ENCODE measurements at places on chromosomes 13 and 19. TPM values are rescaled to one million over a fixed set of nuclear protein-coding genes. Genes with fewer than 3 reads are reported as not detected.

GRCh38 chr19:10189616-10190015 is 5.1 kb downstream of the DNMT1 start:
- H3K4me1 ChIP-seq, result peaks cover 14% of the 10 kb centered on the region
- no peaks in the 10 kb centered on the region for H3K36me3 ChIP-seq

GRCh38 chr13:112985803-112986408 is 16.9 kb downstream of the MCF2L start:
- no peak overlapping the region for H3K27ac ChIP-seq
- DNase-seq, result no peak
- no peak overlapping the region for H3K4me3 ChIP-seq
- H3K36me3 ChIP-seq, result no peaks in the 10 kb centered on the region
- no peaks in the 10 kb centered on the region for H3K27me3 ChIP-seq

DNA sequence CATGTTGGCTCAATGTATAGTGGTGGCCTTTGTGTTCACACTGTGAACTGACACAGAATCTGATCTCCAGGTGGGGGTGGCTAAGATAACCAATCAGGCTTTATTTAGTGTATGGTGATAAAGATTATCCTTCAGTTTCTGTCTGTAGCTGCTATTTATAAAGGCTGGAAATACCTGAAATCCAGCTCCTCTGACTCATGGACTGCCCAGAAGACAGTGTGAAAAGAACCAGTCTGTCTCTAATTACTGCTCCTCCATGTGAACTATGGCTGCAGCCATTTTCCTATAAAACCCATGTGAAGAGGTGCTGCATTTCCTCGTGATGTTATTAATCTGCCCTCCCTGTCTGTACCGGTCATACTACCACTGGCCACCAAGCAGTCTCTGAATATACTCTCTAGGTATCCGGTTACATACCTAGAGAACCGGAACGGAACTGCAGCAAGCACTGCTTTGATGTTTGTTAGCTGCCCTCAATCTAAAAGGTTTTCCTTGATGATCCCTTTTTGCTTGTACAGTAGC is 238.0 kb downstream of the LHFPL6 start:
- H3K27ac ChIP-seq, result no peak overlapping the region
- H3K4me1 ChIP-seq, result no peaks in the 10 kb centered on the region
- no peak overlapping the region for H3K4me3 ChIP-seq
- no peak for DNase-seq

- H3K4me1 ChIP-seq, result peaks cover 43% of the 10 kb centered on the region
- no peak overlapping the region for H3K4me3 ChIP-seq
- DNase-seq, result no peak
- no peaks in the 10 kb centered on the region for H3K27me3 ChIP-seq
These were observed 4.6 kb downstream of the STK11 start for GRCh38 chr19:1210227-1210538.

DNA sequence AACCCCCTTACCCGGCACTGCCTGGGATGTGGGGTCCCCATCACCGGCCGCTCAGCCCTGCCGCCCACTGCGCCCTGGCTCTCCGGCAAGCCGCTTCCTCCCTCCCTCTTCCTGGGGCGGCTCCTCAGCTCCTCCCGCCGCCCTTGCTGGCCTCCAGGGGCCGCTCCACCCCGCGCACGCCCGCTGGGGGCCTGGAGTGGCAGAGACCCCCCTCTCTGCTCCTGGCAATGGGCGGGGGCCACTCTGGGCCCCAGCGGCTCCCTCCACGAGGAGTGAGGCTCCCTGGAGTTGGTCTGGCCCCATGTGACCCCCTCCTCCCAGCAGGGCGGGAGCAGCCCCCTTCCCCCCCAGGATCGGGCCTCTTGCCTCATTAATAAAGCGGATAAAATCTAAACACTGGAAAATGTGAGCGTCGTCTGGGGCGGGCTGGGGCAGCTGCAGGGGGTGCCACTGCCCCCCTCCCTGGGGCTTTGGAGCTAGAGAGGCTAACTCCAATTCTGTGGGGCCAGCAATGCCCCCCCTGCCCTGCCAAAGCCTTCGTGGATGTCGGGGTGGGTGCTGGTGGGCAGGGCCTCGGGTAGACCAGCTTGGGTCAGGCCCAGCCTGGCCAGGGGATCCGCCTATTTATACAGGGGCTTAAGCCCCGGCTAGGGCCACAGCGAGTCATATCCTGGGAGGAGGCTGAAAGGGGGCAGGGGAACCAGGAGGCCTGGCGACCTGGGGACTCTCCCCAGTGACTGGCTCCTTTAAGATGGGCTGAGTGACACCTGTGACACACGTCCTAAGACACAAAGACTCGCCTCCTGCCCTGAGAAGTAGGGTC is at the start of gene PTGER1:
Gene PTGER1 (minus strand): TSS at position 104 of the 823 bp plus-strand sequence. CDS start 1,034 bp downstream, outside the sequence.
- no peak within 1 kb of the TSS for H3K4me3 ChIP-seq
- H3K27me3 ChIP-seq, result peaks cover 25% of the 10 kb centered on the region
- H3K27ac ChIP-seq, result no peak within 1 kb of the TSS
- DNase-seq, result peak; percentile 33
- no peaks in the 10 kb centered on the region for H3K36me3 ChIP-seq

- peaks cover 26% of the 10 kb centered on the region for H3K4me1 ChIP-seq
- no peaks in the 10 kb centered on the region for H3K27me3 ChIP-seq
- H3K27ac ChIP-seq, result peak overlapping the region; percentile 59
- DNase-seq, result peak; percentile 62
- peaks cover 78% of the 10 kb centered on the region for H3K36me3 ChIP-seq
- peak overlapping the region; percentile 53 for H3K4me3 ChIP-seq
These were observed 16.7 kb upstream of the COLGALT1 start for GRCh38 chr19:17538684-17539237.

GRCh38 chr19:10290357-10290875 is 664 bp downstream of the ICAM5 start:
- peak; percentile 60 for DNase-seq
- no peak overlapping the region for H3K27ac ChIP-seq
- H3K4me1 ChIP-seq, result peaks cover 92% of the 10 kb centered on the region
- peaks cover 1% of the 10 kb centered on the region for H3K36me3 ChIP-seq
- H3K27me3 ChIP-seq, result peaks cover 86% of the 10 kb centered on the region
- H3K4me3 ChIP-seq, result peak overlapping the region; percentile 38

DNA sequence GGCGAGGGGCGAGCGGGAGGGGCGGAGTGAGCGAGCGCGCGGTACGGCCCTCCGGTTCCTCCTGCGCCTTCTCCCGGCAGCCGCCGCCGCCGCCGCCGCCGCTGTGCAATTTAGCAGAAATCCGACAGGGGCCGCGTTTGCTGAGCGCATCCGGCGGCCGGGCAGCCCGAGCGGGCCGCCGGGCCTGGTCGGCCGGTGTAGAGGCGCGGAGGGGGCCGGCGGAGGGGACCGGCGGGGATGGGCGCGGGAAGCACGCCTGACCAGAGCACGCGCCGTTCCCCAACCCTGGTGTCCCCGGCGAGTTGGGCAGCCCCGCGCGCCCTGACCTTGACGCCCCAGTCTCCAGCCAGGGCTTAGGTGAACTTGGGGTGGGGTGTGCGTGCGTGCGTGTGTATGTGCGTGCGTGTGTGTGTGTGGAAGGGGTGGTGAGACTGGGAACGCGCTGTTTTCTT is 144.5 kb upstream of the ZNF536 start:
- H3K27ac ChIP-seq, result no peak overlapping the region
- DNase-seq, result peak; percentile 54
- H3K4me3 ChIP-seq, result no peak overlapping the region
- no peaks in the 10 kb centered on the region for H3K27me3 ChIP-seq
- no peaks in the 10 kb centered on the region for H3K36me3 ChIP-seq

DNA sequence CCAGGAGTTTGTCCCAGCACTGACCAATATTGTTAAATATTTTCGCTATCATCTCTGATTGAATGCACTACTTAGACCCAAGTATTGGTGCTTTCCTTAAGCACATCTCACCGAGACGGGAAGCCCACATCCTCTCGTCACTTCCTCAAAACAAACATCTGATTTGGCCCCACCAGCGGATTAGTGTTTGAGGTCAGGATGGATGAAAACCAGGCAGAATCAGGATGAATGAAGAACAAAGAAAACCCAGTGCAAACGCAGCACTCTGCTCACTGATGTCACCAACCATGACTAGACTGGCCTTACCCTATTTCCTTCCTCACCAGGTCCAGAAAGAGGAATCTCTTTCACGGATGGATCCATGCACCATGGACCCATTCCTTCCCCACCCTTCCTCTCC is 6.0 kb downstream of the PLAUR start:
- DNase-seq, result peak; percentile 59
- H3K27me3 ChIP-seq, result no peaks in the 10 kb centered on the region
- no peak overlapping the region for H3K4me3 ChIP-seq
- H3K4me1 ChIP-seq, result peaks cover 22% of the 10 kb centered on the region
- H3K36me3 ChIP-seq, result no peaks in the 10 kb centered on the region
- H3K27ac ChIP-seq, result no peak overlapping the region

GRCh38 chr19:41541990-41542584 is 33.9 kb upstream of the CEACAM21 start:
- no peak overlapping the region for H3K27ac ChIP-seq
- no peak overlapping the region for H3K4me3 ChIP-seq
- peaks cover 43% of the 10 kb centered on the region for H3K4me1 ChIP-seq
- DNase-seq, result peak; percentile 84
- H3K27me3 ChIP-seq, result no peaks in the 10 kb centered on the region

DNA sequence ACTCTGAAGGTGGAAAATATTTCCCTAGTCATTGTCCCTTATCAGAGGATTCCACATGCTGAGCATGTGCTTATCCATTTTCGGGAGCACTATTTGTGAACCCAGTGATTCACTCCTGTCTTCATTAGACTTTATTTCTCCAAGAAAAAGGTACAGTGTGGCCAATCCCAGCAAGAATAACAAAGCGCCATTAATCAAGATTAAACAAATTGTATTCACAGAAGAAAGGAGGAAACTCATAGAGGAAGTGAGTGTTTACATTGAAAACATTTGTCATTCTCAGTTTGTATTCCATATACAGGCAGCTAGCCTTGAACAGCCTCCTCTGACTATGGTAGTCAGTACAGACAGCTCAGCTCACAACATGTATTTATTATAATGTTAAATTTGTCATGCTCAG is 1669.9 kb upstream of the SPRY2 start:
- no peak for DNase-seq
- no peaks in the 10 kb centered on the region for H3K4me1 ChIP-seq
- no peak overlapping the region for H3K4me3 ChIP-seq
- H3K27me3 ChIP-seq, result no peaks in the 10 kb centered on the region
- H3K36me3 ChIP-seq, result no peaks in the 10 kb centered on the region

DNA sequence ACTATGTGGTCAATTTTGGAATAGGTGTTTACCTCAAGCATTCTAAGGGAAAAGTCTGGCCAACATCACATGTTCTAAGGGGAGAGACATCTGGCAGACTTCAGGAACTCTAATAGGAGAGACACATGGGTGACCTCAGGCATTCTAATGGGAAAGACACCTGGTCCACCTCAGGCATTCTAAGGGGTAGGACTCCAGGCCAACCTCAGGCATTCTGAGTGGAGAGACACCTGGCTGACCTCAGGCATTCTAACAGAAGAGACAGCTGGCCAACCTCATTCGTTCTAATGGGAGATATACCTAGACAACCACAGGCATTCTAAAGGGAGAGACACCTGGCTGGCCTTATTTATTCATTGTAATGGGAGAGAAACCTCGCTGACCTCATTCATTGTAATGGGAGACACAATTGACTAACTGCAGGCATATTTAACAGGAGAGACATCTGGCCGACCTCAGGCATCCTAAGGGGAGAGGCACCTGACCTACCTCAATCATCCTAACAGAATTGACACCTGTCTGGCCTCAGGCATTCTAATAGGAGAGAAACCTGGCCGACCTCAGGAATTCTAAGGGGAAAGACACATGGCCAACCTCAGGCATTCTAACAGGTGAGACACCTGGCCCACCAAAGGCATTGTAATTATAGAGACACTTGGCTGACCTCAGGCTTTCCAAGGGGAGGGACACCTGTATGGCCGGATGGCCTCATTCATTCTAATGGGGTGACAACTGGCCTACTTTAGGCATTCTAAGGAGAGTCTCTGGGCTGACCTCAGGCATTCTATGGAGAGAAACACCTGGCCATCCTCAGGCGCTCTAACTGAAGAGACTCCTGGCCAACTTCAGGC is 1346.8 kb downstream of the UQCRFS1 start:
- DNase-seq, result no peak
- H3K4me3 ChIP-seq, result no peak overlapping the region
- no peaks in the 10 kb centered on the region for H3K4me1 ChIP-seq
- no peaks in the 10 kb centered on the region for H3K36me3 ChIP-seq
- H3K27me3 ChIP-seq, result no peaks in the 10 kb centered on the region

DNA sequence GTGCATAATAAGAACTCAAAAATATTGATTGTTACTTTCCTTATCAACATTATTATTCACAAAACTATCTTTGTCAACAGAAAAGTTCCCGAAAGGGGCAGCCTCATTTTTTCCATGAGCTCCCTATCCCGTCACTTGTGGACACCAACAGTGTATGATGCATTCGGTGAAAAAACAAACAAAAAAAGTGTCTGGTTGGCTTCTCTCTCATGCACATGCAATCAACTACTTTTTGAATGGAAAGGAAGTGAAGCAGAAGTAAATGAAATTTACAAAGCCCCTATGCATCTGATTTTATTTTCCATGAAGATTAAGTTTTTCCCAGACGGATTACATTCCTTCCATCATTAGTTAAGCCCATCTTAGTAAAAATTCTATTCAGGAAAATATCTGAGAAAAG is 526.9 kb downstream of the RFC3 start:
- H3K4me1 ChIP-seq, result no peaks in the 10 kb centered on the region
- no peak overlapping the region for H3K27ac ChIP-seq
- H3K4me3 ChIP-seq, result no peak overlapping the region
- DNase-seq, result no peak
- no peaks in the 10 kb centered on the region for H3K36me3 ChIP-seq

GRCh38 chr19:30541575-30541974 is 169.4 kb downstream of the ZNF536 start:
- H3K27ac ChIP-seq, result no peak overlapping the region
- H3K4me1 ChIP-seq, result no peaks in the 10 kb centered on the region
- H3K27me3 ChIP-seq, result no peaks in the 10 kb centered on the region

DNA sequence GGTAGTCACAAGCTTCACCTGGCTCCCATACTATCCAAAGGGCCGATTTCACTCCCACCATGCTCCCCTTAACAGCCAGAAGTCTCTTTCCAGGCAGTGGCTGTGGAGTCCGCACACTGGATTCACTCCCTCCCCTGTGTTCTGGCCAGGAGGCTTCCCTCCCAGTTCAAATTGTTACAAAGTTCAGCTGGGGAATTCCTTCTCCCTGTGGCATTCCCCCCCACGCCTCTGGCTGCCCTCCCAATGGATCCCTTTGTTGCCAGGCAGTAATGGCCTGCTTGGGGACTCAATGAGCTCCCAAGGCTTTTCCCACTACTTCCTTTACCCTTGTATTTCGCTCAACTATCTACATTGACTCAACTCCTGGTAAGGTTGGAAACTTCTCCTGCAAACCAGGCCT is 1921.4 kb upstream of the PCDH20 start:
- no peaks in the 10 kb centered on the region for H3K36me3 ChIP-seq
- no peak overlapping the region for H3K27ac ChIP-seq
- H3K27me3 ChIP-seq, result no peaks in the 10 kb centered on the region
- no peak overlapping the region for H3K4me3 ChIP-seq
- no peaks in the 10 kb centered on the region for H3K4me1 ChIP-seq
- no peak for DNase-seq

- H3K4me1 ChIP-seq, result no peaks in the 10 kb centered on the region
- H3K36me3 ChIP-seq, result peaks cover 15% of the 10 kb centered on the region
- H3K27ac ChIP-seq, result no peak overlapping the region
- no peaks in the 10 kb centered on the region for H3K27me3 ChIP-seq
- DNase-seq, result no peak
These were observed 59.6 kb downstream of the RBM26 start for GRCh38 chr13:79346300-79346914.

Gene GARIN5A
- total RNA-seq, result 0.58 TPM

Gene NDUFA3
- total RNA-seq, result 94.4 TPM

Gene MUC16
- total RNA-seq, result 1.1 TPM

Gene ZNF296
- total RNA-seq, result 30.2 TPM

Gene ETV2
- 0.42 TPM for total RNA-seq

Data from B cell (primary cell).